ENCODE measurements at places on chromosomes 3 and 15.

DNA sequence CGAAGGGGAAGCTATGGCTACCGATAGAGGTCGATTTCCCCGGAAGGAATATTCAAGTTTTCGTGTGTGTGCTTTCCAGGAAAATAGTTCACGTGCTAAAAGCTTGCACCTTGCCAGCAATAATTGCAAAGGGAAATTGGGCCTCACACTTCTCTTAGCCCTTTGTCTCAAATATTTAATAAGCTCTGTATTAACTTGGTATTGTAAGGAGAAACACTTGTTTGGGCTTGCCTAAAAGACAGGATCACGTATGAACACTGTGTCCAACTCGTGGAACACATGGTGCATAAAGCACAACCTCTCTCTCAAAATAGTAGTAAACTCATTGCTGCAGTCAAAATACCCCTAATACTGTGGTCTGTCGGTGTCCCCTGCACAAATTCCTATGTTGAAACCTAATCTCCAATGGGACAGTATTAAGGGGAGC, 352 bp upstream of the TMF1 start:
- DNase-seq, result no peak

DNA sequence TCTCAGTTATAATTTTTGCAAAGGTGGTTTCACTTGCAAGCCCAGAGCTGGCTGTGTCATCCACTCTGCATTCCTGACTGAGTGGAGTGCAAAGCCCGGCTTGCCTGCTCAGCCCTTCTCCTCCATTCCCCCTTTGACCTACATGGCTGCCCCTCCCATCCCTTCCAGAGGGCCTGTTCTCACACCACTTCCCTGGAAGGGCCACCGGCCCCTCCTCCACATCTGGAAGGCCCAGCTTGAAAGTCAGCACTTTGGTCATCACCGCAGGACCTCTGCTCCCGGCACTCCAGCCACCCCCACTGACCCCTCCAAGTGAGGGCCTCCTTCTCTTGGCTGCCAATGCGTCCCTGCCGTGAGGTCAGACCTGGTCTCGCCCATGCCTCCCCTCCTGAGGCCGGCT, 74.1 kb upstream of the RNF7 start:
- DNase-seq, result no peak

- no peak for DNase-seq
These were observed 17.9 kb upstream of the HDAC11 start for GRCh38 chr3:13462125-13462629.

DNA sequence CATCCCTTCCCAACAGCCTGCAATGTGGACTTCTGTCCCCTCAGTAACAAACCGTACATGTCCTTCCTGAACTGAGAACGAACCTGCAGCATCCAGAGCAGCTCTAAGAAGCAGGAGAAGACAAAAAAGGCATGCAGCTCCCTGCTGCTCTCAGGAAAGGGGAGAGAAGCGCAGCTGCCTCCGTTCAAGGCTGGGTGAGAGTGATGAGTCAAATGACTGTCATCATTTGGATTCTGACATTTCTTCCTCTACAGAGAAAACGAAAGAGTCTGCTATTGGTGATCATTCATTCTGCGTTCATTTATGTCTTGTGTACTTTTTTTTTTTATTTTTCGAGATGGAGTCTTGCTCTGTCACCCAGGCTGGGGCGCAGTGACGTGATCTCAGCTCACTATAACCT, 677.8 kb downstream of the FHIT start:
- no peak for DNase-seq

DNA sequence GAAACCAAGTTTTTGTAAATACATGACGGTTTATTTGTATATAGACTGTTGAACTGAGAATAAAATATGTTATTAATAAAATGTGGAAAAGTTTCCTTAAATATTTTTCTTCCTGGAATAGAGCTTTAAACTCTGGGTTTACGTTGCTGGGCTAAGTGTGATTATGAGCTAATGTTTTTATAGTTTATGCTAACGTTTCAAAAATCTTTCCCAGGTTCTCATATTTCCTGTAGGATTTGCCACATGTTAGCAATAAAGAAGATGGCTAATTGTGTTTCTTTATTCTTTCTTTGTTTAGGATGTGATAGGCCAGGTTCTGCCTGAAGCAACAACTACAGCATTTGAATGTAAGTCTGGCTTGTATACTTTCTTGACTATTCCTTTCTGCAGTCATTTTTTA, 7.2 kb downstream of the MAP2K5 start:
- no peak for DNase-seq

DNA sequence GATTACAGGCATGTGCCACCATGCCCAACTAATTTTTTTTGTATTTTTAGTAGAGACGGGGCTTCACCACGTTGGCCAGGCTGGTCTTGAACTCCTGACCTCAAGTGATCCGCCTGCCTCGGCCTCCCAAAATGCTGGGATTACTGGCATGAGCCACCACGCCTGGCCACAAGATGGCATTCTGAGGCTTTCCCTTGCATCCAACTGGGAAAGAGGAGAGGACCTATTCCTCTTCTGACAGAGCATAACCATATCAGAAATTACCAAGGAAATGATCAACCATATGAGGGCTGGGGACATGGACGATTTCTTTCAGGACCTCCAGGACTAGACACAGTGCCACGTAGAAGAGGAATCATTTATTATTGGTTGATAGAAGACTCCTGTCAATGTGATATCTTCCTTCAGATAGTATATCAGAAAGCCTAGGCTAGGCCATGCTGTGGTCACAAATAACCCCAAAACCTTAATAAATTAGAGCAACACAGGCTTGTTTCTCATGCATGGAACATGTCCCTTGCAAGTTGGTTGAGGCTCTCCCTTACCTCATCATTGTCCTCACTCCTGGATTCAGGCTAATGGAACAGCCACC, 372.3 kb upstream of the IL12A start:
- no peak for DNase-seq

- DNase-seq, result peak; percentile 18
These were observed 28.0 kb upstream of the GABRA5 start for GRCh38 chr15:26838742-26839460.

DNA sequence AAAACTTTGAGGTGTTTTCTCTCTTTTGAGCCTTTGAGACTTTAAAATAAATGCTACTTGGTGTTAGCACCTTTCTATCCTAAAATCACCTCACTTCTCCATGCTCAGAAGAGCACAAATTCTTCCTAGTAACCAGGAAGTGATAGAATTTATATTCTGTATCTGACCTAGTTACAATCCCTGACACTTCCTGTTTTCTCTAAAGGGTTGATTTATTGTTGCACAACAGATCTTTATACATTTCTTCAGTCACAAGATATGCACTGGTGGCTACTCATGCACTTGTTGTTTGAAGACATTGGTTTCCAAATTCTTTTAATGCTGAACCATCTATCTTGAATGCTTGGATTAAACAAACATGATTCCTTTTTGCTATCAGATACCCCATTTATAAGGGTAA, 47.2 kb upstream of the CNTN3 start:
- DNase-seq, result no peak

GRCh38 chr15:52021128-52021671, 2.2 kb downstream of the MAPK6 start:
- peak; percentile 86 for DNase-seq

DNA sequence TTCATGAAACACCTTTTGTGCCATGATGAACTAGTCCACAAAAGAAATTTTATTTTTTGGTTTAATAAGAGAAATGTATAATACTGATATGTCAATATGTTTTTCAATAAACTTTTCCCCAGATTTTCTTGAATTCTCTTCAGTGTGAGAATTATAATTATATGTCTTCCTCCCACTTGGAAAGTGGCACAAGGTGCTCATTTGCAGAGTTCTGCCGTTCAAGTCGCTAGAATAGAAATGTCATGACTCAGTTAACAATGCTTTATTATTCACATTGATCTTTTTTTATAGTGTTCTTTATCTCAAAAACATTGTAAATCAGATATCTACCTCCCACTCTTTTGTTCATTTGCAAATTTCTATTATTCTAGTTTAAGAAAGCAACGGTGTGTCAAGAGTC, 87.3 kb downstream of the MDFIC2 start:
- no peak for DNase-seq

GRCh38 chr3:127013181-127013580, 30.3 kb downstream of the PLXNA1 start:
- no peak for DNase-seq

- no peak for DNase-seq
These were observed 129.8 kb downstream of the MEIS2 start for GRCh38 chr15:36970522-36970921.

GRCh38 chr3:55870594-55870993, 383.5 kb upstream of the WNT5A start:
- no peak for DNase-seq

DNA sequence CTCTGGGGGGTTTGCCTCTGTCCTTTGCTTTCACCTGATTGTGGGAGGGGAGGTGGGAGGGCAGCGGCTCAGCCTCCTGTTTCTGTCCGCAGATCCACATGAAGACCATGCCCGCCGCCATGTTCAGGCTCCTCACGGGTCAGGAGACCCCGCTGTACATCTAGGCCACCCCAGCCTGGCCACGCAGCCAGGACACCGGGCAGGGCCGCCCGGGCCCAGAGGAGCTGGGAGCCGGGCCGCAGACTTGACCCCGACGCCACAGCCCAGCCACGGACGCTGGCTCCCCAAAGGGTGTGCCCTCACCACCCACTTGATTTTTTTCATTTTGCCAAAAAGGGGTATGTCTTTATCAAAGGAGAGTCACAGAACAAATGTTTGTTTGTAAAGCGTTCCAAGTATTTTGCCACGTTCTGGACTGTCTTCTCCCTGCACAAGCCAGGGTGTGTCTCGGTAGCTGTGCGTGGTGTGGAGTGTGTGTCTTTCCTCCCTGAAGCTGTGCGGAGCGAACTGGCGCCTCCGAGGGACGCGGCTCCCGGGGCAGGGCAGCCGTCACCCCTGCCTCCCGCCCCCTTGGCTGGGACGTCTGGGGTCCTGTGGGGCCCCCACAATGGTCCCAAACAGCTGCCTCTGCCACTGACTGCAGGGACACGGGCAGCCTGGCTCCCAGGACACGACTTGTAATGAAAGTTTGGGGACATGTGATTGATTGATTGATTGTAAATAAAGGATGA, 152.5 kb downstream of the NSMCE3 start:
- no peak for DNase-seq

Data from activated T-cell treated with anti-CD3 and anti-CD28 coated beads, Interleukin-2, amount 50 U/mL, for 72 hours (primary cell).